ENCODE measurements at places on chromosomes 3 and 15.

- no peak for DNase-seq
Measured at GRCh38 chr3:94156626-94157025, 93.8 kb downstream of the NSUN3 start.

GRCh38 chr15:45399381-45400212 lies 21.3 kb upstream of the GATM start:
- peak; percentile 35 for DNase-seq

- DNase-seq = no peak
Measured at GRCh38 chr3:89260721-89261120, 153.3 kb downstream of the EPHA3 start.

DNA sequence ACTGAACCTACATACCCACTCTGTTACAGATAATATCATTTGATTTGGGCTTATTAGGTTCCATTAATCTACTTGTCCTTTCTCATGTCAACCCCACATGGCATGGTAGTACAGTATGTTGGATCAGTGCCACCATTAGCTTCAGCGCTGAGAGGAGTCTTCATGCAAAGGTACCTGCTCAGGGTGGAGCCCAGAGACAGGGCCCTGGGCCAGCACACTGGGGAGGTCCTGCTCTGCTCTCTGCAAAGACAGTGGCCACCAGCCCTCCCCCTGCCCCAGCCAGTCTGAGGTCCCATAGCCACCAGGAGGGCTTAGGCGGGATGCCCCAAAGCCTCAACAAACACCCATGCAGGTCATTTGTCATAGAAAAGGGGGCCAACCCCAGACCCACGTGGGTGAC lies 71.0 kb downstream of the ATP10A start:
- DNase-seq = no peak

DNA sequence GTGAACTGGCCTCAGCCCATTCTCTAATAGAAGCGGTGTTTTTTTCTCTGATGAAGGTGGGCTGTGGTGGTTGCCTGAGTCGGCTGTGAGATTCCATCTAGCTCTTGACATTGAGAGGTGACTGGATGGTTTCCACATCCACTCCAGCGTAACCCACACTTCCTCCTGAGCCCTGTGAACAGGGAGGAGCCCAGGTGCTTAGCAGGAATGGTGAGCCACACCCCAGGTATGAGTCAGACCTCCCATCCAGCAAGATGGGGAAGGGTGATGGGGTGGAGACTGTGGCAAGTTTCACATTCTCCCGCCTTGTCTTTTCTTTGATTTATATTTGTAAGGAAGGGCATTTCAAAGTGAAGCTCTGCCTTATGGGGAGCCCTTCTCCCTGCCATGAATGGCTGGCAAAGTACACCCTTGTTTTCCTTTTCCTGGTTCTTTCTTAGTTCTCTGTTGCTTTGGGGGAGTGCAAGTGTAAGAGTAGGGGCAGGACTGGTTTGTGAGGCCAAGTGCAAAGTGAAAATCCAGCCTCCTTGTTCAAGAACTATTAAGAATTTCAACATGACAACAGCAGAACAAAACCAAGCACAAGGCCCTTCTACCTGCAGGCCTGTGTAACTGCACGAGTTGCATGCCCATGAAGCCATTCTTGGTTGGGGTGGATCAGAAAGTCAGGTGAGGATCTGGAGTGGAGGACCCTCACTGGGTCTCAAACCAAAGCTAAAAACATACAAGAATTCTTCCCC lies 4.6 kb upstream of the TPRG1 start:
- peak; percentile 46 for DNase-seq

GRCh38 chr3:99789011-99789721 lies 28.5 kb upstream of the CMSS1 start:
- peak; percentile 71 for DNase-seq

Data from urothelium cell line (cell line).